RWPE1 (cell line): ENCODE measurements at places on chromosomes 7 and 10.
A peak's percentile ranks its signal among the peaks of the same experiment; 100 is the strongest.

DNA sequence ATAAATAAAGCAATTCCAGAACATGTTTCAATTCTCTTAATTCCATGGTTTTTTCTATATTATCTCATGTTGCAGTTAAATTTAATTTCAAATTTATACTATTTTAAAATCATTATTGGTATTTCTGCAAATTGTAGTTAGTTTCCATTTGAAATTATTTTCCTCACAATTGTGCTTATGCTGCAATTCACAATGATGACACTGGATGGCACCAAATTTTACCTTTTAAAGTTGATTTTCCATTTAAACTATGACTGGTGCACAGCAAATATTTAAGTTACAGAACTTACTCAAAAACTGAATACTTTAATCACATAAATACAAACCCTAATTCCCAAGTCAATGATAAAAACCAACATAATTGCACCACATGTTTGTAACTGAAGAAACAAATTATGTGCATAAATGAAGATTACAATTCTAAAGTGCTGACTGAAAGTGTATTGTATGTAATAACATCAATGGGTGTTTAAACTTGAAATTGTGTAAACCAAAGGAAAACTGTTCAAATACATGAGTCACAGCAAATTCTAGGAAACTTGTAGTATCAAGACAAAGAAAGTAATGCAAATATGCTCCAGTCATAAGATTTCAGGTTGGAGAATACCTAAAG, 75.3 kb upstream of the AASS start:
- peak; percentile 22 for DNase-seq

DNA sequence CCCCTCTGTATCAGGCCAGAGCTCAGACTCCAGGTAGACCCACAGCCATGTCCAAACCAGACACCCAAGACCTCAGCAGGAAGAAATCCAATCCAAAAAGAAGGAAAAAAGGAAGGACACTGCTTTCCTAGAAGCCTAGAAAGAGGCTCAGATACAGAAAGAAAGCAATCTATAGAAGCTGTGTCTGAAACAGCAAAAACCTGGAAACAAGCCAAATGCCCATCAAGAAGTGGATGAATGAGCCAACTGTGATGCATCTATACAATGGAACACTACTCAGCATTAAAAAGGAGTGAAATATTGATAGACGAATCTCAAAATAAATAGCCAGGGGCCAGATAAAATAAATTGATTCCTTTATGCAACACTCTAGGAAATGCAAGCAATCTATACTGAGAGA, 31.6 kb downstream of the GRB10 start:
- no peak for DNase-seq

DNA sequence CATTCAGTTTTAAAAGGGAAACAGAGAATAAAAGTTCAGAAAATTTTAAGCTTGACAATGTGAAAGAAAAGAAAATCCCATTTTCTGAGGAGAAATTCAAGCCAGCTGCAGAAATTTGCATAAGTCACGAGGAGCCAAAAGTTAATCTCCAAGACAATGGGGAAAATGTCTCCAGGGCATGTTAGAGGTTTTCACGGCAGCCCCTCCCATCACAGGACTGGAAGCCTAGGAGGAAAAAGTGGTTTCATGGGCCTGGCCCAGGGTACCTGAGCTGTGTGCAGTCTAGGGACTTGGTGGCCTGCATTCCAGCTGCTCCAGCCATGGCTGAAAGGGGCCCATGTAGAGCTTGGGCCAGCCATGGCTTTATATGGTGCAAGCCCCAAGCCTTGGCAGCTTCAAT, 59.6 kb upstream of the NXPH1 start:
- no peak for DNase-seq

GRCh38 chr7:106243893-106244292, 40.9 kb downstream of the NAMPT start:
- DNase-seq: no peak

DNA sequence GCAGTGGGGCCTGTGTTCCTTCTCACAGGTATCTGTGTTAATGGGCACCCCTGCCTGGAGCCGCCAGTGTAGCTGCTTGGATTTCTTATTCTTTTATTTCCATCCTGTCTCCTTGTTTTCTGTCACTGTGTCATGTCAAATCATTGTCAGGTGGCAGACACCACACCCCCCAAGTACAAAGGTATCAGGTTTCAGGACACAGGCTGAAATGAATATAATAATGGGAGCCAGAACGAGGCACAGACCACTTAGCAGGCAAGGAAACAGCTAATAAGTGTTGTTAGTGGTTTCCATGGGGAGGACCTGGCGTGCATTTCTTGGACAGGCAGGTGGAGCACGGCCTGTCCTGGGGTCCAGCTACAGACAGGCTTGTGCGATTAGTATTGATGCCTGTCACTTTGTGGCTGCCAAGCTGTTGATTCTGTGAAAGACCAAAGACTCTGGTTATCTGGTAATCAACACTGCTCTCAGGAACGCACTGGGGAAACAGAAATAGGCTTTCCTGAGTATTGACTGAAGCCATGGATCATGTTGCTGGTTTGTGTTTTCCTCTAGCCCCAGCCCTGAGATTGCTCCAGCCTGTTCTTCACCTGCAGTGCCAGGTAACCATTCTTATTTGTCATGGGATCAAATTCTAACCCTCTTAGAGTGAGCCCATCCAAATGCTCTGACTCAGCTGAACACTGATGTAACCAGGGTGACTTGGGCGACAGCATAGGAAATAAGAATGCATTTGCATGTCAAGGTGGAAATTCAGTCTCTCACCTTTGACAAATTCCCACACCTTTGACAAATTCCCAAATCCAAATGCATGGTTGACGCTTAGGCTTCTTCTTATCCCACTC, 1002.0 kb downstream of the LRMDA start:
- no peak for DNase-seq

GRCh38 chr10:20912969-20913368, 15.9 kb upstream of the NEBL start:
- no peak for DNase-seq

GRCh38 chr7:144020340-144020739, 20.2 kb downstream of the OR6B1 start:
- DNase-seq: no peak

- no peak for DNase-seq
Observed at GRCh38 chr7:2437136-2437535, 33.7 kb downstream of the CHST12 start.

DNA sequence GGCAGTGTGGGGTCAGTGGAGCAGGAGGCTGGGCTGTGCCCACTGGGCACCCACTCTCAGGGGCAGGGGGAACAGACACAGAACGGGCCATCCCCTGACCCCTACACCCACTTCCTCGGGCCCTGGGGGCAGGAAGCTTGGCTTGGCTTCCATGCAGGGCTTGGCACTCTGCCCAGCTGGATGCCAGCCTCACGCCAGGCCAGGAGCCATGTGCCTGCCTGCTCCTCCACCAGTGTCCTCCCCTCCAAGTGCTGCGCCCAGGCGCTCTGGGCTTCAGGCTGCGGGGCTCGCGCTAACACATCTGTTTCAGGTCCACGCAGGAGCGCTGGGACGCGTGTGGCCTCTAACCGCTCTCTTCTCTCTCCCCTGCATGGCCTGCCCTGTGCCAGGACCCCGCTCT, 12.7 kb downstream of the LDB3 start:
- no peak for DNase-seq

DNA sequence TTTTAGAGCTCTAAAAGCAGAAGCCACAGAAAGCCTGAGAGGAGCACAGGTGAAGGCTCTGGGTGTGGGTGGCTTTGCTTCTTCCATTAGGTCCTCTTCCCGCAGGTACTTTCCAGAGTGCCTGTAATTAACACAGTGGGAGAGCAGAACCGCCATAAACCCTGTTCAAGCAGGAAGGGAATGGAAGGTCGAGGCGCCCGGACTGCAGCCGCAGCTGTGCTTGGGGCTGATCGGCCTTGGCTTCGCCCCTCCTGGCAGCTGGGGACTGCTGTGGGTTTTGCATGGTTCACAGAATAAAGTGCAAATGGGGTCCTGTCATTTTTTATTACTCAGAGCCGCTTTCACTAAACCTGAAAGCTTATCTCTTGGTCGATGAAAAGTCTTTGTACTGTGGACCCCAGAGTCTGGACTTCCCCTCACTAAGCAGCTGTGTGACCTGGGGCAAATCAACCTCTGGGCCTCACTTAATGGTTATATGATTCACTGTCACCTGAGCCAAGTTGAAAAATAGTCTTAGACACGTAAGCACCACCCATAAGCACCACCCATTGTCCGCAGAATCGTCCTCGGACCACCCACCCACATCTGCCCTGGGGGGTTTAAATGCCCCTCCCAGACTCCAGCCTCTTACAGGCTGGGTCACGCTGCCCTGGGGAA, 100.9 kb downstream of the XRCC2 start:
- DNase-seq: no peak

- peak; percentile 16 for DNase-seq
Observed at GRCh38 chr7:19491821-19492452, 216.9 kb downstream of the POLR1F start.

- DNase-seq: peak; percentile 91
Observed at GRCh38 chr10:31940839-31941653, 12.4 kb upstream of the ARHGAP12 start.

DNA sequence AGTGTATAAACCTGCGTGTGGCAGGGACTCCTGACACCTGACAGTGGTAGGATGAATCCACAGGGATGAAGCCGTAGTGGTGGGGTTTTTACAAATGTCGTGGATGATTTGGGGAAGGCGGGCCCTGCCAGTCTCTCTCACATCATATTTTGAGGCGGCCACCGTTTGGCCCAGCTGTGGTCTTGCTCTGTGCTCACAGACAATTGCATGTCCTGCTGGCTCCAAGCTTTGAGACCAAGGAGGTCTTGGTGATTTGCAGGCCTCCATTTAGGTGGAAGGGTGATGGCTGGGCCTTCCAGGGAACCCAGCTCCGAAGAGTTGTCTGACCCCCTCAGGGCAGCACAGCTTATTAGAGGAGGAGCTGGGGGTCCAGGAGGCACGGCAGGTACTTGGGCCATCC, 151.1 kb upstream of the SHH start:
- DNase-seq: no peak

- no peak for DNase-seq
Observed at GRCh38 chr7:139960157-139960556, 102.6 kb downstream of the PARP12 start.

- no peak for DNase-seq
Observed at GRCh38 chr7:151901828-151902227, 24.9 kb upstream of the PRKAG2 start.

DNA sequence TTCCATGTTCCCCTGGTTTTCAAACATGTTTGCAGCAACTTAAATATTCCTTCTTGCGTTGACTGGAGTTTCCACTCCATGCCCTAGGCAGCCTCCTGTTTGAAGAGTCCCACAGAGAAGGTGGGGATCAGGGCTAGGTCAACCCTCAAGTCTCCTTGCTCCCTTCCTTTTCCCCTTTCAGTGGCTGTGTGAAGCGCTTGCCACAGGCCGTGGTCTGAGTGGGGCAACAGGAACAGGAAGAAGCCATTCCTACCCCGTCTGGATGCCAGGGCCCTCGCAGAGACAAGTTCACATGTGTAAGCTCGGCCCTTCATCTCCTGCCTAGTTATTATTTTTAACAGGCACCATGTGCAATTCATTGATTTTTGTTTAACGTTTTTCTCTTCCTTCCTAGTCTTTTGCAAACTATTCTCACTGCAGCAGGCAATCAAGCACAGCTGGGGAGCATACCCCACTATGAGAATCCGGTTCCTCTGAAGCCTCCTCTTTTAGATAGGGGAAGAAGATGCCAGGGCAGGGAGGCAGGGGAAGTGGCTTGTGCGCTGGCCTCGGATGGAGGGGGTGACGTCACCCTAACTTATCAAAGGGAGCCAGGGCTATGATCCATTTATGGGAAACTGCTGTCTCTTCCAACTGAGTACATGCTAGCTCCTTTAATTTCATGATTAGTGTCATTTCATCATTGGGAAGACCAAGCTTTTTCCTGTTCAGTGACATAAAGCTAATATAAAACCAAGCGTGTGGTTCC, 64.2 kb downstream of the PRLHR start:
- no peak for DNase-seq

DNA sequence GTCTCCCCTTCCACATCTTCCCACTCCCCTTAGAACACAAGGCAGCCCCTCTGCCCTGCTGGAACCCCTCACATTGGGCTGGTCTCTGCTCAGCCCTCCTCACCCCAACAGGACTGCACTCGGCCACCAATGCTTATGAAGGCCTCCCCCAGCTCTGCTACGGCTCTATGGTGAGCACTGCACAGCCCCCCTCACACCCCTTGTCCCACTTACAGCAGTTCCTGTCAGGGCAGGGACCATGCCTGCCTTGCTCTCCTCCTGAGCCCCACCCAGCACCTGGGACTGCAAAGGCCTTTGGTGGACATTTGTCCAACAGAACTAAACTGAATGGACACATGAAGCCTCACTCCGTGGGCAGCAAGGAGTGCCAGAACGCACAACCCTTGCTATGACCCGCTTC, 171.9 kb downstream of the GRID1 start:
- DNase-seq: no peak

- peak; percentile 74 for DNase-seq
Observed at GRCh38 chr10:51867956-51868355, 168.6 kb upstream of the CSTF2T start.

DNA sequence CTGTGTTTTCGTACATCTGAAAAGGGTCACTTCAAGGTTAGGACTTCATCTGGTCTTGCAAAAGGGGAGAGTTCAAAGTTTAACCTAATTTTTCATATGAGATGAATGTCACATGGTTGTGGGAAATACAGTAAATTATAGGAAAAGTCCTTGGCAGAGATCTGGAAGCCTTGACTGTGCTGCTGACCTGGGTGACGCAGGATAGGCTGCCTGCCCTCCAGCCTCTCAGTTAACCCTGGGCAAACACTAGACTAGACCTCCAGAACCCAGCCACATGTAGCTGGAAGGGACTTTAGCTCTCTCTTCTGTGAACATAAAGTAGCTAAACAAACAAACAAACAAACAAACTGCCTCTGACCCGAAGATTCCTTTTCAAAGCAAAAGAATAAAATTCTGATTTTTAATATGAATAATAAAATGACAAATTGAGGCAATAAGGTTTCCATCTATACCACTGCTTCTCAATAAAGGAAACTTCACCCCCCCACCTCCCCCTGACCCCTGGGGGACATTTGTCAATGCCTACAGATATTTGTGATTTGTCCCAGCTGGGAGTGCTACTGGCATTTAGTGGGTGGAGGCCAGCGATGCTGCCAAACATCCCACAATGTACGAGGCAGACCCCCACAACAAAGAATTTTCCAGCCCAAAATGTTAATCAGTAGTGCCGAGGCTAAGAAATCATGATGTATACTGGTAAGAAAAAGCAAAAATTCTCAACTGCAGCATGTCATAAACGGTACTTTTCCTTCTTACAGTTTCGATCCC, 75.2 kb upstream of the PRR15 start:
- DNase-seq: no peak

DNA sequence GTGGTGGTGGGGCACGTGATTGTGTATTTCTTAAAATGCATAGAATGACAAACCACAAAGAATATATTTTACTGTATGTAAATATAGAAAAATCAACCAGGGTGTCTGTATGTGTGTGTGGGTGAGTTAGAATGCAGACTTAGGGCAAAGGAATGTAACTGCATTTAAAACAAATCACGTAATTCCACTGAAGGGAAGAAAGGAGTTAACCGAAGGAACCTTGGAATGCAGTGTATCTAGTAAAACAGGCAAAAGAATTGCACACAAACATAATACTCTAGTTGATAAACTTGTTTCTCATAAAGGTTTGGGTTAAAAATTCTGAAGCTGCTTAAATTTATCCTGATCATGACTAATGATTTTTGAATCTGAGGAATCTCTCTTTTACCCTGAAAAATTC, 134.9 kb downstream of the ADRA2A start:
- no peak for DNase-seq

GRCh38 chr10:70830164-70830563, 14.4 kb downstream of the SGPL1 start:
- DNase-seq: peak; percentile 42
